Dorsolateral prefrontal cortex (tissue), 122 donors: ENCODE measurements at places on chromosomes 2 and 18. TPM values are rescaled to one million over a fixed set of nuclear protein-coding genes. Genes with fewer than 3 reads are reported as not detected.

The KCTD1 gene
- total RNA-seq: 75.5 TPM

The TUBA3D gene
- total RNA-seq: not detected

The CD207 gene
- not detected for total RNA-seq

DNA sequence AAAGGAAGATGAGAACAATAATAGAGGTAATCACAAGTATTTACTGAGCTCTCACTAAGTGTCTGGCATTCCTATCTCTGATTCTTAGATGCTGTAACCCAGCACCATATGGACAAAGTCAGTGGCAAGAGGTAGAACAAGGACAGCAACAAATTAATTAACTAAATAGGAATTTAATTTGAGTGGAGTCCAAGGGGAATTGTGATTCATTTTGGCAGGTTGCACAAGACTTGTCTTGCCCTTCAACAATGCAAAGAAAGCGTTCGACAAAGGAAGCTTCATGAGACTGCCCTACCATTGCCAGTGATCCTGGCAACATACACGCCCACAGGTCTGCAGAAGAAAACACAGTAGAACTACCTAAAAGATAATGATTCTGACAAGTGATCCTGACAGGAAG, 221.6 kb downstream of the RBM43 start:
- DNase-seq: no peak

GRCh38 chr2:230348787-230349186, 21.8 kb downstream of the SP140L start:
- DNase-seq: no peak

- DNase-seq: no peak
Measured at GRCh38 chr2:128799284-128799552, 480.6 kb upstream of the HS6ST1 start.

DNA sequence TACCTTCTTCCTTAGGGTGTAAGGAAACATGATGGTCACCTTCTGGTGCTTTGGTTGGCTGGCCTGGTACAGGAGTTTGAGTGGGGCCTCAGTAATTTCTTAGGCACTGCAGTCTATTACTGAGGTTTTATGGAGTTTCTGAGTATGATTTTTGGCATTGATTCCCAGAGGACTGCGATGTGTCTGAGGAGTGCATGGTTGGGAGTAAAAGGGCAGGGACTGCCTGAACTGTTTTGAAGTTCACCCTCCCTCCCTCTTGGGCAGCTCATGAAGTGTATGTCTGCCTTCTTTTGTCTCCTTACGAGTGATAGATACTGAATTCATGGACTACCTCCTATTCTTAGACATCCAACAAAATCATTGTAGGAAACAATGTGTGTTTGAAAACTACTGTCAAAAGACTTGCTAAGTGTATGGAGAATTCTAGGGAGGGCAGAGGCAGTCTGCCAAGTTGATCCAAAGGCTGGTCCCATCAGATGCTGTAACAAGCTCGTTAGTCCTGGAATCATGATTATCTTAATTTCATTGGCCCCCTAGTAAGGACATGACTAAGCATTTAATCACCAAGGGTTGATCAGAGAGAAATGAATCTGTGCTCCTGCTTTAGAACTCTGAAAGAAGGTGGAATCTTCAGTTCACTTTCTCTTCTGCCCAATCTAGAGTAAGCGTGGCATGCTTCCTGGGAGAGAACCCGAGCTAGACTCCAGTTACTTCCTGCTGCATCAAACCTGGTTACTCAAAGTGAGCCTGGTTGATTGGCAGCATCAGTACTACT, 26.5 kb downstream of the LYPD6B start:
- DNase-seq: no peak

DNA sequence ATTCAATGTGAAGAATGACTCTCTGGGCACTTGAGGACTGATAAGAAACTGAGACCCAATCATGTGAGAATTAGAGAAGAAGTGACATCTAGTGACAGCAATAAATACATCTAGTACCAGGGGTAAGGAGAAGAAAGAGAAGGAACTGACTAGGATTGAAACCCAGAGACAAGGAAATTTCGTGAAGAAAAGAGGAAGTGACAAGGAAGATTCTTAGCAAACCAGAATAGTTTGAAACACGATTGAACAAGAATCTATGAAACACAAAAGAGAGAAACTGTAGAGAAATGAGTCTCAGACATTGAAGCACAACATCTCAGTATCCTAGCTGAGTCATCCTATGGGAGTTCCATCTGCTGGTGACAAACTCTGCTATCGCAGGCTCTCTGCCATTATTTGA, 571.9 kb upstream of the PKDCC start:
- DNase-seq: peak; percentile 12

DNA sequence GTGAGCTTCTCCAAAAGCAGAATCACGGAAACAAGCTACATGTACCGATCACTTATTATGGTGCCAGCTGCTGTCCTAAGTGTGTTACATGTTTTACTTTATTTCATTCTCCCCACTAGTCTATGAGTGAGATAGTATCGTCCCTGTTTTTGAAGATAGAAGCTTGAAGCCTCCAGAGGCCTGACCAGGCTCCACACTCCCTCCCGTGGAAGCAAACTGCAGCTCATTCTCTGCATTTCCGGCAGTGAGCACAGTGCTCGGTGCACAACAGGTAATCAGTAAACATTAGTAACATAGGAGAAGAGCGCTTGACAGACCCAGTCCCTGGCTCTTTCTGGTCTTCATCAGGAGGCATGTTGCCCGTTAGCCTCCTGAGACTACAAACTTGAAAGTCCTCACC, 72.9 kb downstream of the ZBTB7C start:
- DNase-seq: no peak

- DNase-seq: no peak
Measured at GRCh38 chr18:37276111-37276890, 289.3 kb downstream of the CELF4 start.
